ENCODE measurements at places on chromosomes 12 and 14.

DNA sequence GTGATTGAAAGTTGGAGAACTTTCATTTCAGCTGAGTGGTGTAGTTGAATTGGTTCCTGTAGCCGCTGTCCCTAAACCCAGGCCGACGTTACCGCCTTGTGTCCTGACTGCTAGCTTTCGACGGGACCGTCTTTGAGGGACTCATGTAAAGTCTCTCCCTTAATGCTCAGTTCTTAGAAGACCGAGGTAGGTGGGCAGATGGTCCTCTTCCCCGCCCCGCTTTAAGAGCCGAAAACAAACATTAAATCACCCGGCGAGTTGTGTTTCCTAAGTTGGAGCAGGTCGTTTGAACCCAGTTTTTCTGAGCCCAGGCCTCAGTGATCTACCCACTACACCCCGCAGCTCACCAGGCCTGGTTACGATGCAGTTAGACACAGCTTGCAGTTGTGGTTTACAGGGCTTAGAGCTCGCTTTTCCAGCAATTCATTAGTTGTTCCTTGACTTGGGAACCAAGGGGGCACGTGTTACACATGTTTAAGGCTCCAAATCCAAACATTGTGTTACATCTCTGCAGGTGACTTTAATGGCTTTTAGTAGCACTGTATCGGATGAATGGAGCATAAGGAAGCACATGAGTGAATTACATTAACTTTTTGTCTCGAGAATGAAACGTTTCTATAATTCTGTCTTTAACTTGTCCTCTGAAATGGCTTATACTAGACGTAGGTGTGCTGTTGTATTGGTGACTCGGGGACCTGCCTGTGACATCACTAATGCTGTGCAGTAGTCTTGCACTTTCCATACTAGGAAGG lies 790 bp downstream of the NEDD1 start:
- no peak for DNase-seq

DNA sequence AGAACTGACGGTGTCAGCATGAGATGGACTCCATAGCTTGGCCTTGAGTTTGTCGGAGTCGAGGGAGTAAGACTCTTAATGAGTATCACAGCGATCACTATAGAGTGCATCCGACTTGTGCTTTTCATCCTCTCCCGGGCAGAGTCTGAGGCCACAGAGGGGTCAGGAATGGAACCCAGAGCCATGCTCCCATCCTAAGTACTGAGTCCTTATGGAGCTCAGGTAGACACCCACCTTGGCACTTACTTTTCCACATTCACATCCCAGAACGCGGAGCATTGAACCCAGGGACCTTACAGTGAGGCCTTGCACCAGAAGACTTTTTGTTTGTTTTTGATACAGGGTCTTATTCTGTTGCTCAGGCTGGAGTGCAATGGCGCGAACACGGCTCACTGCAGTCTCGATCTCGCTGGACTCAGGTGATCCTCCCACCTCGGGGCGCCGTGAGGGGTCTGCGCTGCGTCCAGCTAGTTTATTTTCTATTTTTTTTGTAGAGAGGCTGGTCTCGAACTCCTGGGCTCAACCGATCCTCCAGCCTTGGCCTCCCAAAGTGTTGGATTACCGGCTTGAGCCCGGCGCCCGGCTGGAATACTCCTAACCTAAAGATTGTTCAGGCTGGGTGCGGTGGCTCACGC lies 719 bp upstream of the SRSF9 start:
- no peak for DNase-seq

DNA sequence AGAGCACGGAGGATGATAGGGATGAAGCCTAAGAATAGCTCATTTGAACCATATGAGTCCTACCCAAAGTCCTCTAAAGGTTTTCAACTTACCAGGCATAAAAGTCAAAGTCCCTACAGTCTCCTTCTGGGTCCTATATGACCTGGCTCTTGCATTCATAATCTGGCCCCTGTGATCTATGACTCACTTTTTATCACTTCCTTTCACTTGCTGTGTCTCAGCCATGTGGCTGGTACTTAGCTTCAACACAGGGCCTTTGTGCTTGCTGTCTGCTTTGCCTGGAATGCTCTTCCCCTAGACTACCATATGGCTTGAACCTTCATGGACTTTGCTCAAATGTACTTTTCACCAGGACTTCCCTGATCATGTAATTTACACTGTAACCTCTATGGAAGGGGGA lies 137.6 kb upstream of the TMTC1 start:
- no peak for DNase-seq

GRCh38 chr12:47397664-47398281 lies 308.1 kb downstream of the RPAP3 start:
- no peak for DNase-seq

DNA sequence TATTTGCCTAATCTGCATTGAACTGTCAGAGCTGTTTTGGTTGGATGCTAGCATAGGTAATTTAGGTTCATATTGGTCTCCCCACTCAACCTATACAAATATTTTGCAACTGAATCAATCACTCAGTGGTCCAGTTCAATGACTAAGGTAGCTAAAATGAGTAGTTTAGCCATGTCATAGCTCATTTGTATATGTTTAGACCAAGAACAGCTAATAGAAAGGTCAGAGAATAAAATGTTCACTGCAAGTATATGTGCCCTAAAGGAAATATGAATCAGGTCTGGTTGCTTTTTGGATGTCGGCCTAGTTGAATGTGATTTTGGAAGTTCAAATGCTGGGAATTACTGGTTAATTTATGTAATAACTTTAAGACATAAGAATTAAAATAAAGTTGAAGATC lies 883.9 kb downstream of the LRFN5 start:
- DNase-seq = no peak

DNA sequence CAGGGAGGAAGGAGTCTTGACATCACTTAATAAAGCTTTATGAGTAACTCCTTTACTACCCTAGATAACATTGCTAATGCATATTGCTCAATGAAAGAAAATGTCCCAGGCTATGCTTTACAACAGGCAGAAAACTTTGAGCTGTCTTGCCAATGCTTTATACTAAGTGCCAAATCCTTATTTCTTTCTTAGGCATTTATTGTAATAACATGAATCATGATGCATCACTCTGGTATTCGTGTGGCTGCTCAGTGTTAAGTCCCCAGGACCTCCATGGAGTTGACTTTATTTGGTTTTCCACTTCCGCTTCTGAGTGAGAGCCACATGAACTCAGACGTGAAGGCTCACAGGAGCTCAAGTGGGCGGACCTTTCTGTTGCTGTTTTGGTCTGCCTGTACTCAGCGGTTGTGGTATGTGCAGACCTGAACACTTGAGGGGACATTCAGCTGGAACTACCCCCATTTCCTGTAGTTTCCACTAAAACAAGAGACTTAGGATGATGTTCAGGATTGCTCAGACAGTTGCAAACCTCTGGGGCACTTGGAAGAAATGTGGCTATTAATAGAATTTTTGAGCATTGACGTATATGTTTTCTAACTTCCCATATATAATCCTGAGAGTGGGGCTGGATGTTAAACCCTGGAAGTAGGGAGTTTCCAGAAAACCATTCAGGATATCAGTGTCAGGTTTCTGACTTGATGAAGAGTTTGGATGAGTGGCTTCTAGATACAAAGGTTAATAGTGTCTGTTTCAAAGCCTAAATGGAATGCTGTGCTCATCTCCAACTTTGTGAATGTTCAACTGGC lies 258.6 kb downstream of the MSRB3 start:
- DNase-seq = no peak

- DNase-seq = no peak
Observed at GRCh38 chr12:109600481-109600880, 26.9 kb downstream of the MVK start.

GRCh38 chr12:114625294-114625851 lies 58.6 kb downstream of the TBX3 start:
- DNase-seq = peak; percentile 24

- DNase-seq = no peak
Observed at GRCh38 chr12:9707356-9707755, 25.5 kb downstream of the CLECL1 start.
